ENCODE measurements at places on chromosomes 4 and X. TPM values are rescaled to one million over a fixed set of nuclear protein-coding genes. Genes with fewer than 3 reads are reported as not detected.

DNA sequence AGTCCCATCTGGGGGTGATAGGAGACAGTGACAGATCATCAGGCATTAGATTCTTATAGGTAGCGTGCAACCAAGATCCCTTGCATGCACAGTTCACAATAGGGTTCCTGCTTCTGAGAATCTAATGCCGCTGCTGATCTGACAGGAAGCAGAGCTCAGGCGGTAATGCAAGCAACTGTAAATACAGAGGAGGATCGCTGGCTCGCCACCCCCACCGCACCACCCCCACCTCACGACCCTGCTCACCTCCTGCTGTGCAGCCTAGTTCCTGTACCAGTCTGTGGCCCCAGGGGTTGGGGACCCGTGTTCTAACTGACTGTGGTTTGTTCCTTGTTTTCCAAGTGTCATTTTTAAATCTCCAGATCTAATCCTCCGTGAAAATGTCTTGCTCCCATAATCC is 89.0 kb upstream of the MAPK10 start:
- peaks cover 4% of the 10 kb centered on the region for H3K4me1 ChIP-seq
- H3K4me3 ChIP-seq: no peak overlapping the region
- DNase-seq: no peak
- no peak overlapping the region for H3K27ac ChIP-seq
- H3K36me3 ChIP-seq: no peaks in the 10 kb centered on the region

DCLK2 gene
- total RNA-seq: not detected

HAND2 gene
- not detected for total RNA-seq

- H3K27ac ChIP-seq: no peak overlapping the region
- no peaks in the 10 kb centered on the region for H3K36me3 ChIP-seq
- no peak for DNase-seq
- H3K4me1 ChIP-seq: peaks cover 9% of the 10 kb centered on the region
- H3K4me3 ChIP-seq: no peak overlapping the region
- H3K27me3 ChIP-seq: peaks cover 18% of the 10 kb centered on the region
These were observed 6.2 kb upstream of the CXCL13 start for GRCh38 chr4:77599378-77599777.

RBM47 gene
- total RNA-seq: 0.60 TPM

All from activated CD8-positive, alpha-beta T cell treated with anti-CD3 and anti-CD28 coated beads, Interleukin-2, amount 10 ng/mL, durations not matched to agents 7 days and 5 days (primary cell).